CD4-positive, alpha-beta T cell treated with Interleukin-2 at 100 ng/mL for 4 hours (primary cell): ENCODE measurements at places on chromosomes 12 and 14.

DNA sequence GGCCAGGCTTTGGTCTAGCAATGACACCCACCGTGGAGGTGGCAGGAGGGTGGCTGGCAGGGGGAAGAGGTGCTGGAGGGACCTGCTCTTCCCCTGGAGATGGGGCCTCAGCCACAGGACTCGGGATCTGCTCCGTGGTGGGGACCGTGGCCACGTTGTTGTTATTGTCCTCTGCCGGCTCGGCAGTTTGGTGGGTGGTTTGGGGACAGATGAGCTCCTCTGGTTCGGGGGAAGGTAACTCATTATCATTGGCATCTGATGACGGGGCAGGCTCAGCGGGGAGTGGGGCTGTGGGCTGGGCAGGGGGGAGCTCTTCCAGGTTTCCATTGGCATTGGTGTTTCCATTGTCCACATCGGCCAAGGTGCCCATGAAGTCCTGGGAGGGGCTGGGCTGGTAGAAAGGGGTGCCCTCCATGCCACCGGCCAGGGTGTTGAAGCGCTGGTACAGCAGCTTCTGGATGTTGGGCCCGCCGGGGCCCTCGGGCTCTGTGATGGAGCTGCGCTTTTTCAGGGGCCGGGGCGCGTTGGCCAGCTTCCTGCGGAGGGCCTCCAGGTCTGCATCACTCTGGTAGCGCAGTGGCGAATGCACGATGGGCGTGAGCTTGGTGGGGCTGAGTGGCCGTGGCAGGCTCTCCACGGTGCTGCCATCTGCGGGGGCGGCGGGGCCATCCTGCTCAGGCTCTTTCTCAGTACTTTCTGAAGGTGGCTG lies 24.3 kb downstream of the ZFYVE21 start:
- no peak for DNase-seq

GRCh38 chr12:101019667-101020066 lies 190.4 kb downstream of the SLC5A8 start:
- no peak for DNase-seq

- peak; percentile 31 for DNase-seq
Observed at GRCh38 chr12:91355150-91356006, 172.8 kb upstream of the DCN start.

GRCh38 chr12:3540387-3540990 lies 49.5 kb downstream of the PRMT8 start:
- no peak for DNase-seq
